ENCODE measurements at places on chromosomes 4 and X. TPM values are rescaled to one million over a fixed set of nuclear protein-coding genes. Genes with fewer than 3 reads are reported as not detected.

Gene MAGEC1
- total RNA-seq, result 0.05 TPM

Gene ATP8A1
- 0.01 TPM for total RNA-seq

Gene IGFBP7
- total RNA-seq, result 283 TPM

Gene PDGFRA
- total RNA-seq, result 0.45 TPM

Gene HPGDS
- not detected for total RNA-seq

Gene GAR1
- 40.3 TPM for total RNA-seq

Gene GAGE13
- total RNA-seq, result not detected

Gene SLC7A11
- total RNA-seq, result 18.7 TPM

Gene FHL1
- total RNA-seq, result 26.8 TPM

Gene LONRF3
- total RNA-seq, result 2.8 TPM

Measured in A549 treated with AZD2906 at 1 μM for 4 hours (cell line).